ENCODE measurements at places on chromosomes 1 and 21. TPM values are rescaled to one million over a fixed set of nuclear protein-coding genes. Genes with fewer than 3 reads are reported as not detected.
A peak's percentile ranks its signal among the peaks of the same experiment; 100 is the strongest.

The BEND5 gene
- polyA plus RNA-seq: 3.8 TPM

The CLSTN1 gene
- 7.4 TPM for polyA plus RNA-seq

DNA sequence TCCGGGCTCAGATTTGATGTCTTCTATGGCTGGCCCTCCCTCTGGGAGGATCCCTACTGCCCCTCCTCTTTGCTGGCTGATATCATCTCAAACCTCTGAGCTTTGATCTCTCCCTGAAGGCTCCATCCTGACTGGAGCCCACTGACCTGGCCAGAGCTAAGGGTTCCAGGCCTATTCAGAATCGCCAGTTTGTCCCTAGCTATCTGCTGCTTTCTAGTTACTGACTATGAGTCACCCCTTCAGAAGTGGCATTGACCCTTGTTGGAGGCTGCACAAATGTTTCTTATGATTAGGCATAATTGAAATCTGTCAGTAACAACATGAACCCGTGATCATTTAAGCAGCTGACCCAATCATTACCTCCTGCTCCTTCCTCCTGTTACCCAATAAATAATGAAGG lies 87.1 kb downstream of the ABCA4 start:
- H3K27ac ChIP-seq: no peak overlapping the region
- H3K27me3 ChIP-seq: peaks cover 5% of the 10 kb centered on the region
- DNase-seq: no peak
- no peaks in the 10 kb centered on the region for H3K36me3 ChIP-seq

DNA sequence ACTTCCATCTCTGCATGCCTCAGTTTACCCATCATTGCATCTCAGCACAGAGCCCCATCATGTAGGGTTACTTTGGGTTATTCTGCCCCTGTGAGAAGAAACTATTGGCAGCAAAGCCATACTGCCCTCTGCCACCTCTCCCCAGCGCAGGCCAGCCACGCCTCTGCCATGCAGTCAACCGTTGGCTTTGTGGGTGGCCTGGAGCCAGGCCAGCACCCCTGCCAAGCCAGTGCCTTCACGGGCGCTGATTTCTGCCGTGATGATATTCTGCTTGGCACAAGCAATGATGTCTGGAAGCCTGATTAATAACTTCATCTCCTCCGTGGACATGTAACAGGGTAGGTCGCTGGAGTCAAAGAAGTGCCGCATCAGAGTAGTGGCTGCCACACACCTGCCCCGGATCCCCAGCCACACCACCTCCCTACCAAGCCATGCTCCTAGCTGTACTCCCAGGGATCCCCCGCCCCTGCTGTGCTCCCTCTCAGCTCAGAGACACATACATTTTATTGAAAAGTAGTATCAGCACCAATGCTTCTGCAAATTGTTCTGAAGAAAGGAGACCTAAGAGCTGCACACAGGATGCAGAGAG lies 15.0 kb upstream of the CEP85 start:
- H3K27ac ChIP-seq: no peak overlapping the region
- H3K4me3 ChIP-seq: no peak overlapping the region
- H3K4me1 ChIP-seq: no peaks in the 10 kb centered on the region
- H3K36me3 ChIP-seq: no peaks in the 10 kb centered on the region
- DNase-seq: no peak

- H3K27ac ChIP-seq: no peak overlapping the region
- no peaks in the 10 kb centered on the region for H3K36me3 ChIP-seq
- peaks cover 7% of the 10 kb centered on the region for H3K27me3 ChIP-seq
- H3K4me1 ChIP-seq: no peaks in the 10 kb centered on the region
Observed at GRCh38 chr21:32138658-32139057, 140.2 kb downstream of the MIS18A start.

- no peak overlapping the region for H3K27ac ChIP-seq
- no peaks in the 10 kb centered on the region for H3K27me3 ChIP-seq
- H3K4me3 ChIP-seq: no peak overlapping the region
- peaks cover 25% of the 10 kb centered on the region for H3K4me1 ChIP-seq
- H3K36me3 ChIP-seq: peaks cover 3% of the 10 kb centered on the region
Observed at GRCh38 chr1:9811239-9811966, 12.4 kb downstream of the CLSTN1 start.

The CRYZL1 gene
- 28.8 TPM for polyA plus RNA-seq

DNA sequence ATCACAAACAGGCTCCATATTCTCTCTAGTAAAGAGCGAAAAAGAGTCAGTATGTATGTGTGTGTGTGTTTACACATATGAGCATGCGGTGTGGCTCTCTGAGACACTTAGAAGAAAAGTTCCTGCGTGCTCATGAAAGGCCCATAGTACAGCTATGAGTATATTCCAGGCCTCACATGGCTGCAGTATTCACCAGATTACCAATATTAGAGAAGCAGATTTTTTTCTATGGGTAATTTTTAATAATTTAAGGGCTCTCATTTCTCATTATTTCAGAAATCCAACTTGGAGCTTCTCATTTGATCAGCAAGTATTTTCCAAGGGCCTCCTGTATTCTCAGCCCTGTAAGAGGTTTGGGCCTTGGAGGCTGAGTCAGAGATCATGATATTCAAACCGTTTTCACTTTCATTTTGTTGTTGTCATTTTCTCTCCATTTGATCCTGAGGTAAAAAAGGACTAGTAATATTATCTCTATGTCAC lies 232.9 kb upstream of the SGIP1 start:
- H3K4me1 ChIP-seq: peaks cover 34% of the 10 kb centered on the region
- H3K27ac ChIP-seq: peak overlapping the region; percentile 92
- peaks cover 2% of the 10 kb centered on the region for H3K27me3 ChIP-seq
- DNase-seq: peak; percentile 41

Measured in immature natural killer cell (primary cell).